ENCODE measurements at places on chromosomes 13 and 19.
A peak's percentile ranks its signal among the peaks of the same experiment; 100 is the strongest.

DNA sequence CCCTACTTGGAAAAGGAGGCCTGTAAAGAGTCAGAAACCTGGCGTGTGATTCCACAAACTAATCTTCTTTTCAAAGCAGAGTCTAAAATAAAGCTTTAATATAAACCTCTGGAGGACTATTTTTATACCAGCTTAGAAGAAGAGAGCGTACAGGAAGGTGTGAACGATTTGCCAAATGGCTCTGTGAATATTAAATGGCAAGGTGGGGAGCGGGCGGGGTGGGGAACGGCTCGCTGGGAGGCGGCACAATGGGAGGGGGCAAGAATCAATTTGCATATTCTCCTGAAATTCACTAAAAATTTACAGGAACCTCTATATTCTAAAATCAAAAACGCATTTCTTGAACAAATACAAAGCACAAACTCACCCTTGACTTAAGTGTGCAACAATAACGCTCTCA is 982 bp downstream of the ZNF780B start:
- DNase-seq = no peak

DNA sequence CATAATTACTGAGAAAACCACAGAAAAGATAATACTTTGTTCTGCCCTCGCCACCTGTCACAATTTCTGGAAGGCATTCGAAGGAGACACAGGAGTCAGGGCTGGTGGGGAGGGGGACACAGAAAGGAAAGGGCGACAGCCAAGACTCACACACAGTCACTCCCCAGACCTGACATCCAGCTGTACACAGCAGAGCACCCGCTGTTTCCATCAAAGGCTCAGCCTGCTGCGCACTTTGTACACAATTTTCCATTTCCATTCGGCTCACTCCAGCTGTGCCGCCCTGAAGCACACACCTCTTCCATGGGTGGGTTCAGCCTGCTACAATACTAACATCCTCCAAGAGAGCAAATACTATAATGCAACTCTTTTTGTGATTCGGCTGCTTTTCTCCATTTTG is 38.0 kb downstream of the STK24 start:
- no peak for DNase-seq

DNA sequence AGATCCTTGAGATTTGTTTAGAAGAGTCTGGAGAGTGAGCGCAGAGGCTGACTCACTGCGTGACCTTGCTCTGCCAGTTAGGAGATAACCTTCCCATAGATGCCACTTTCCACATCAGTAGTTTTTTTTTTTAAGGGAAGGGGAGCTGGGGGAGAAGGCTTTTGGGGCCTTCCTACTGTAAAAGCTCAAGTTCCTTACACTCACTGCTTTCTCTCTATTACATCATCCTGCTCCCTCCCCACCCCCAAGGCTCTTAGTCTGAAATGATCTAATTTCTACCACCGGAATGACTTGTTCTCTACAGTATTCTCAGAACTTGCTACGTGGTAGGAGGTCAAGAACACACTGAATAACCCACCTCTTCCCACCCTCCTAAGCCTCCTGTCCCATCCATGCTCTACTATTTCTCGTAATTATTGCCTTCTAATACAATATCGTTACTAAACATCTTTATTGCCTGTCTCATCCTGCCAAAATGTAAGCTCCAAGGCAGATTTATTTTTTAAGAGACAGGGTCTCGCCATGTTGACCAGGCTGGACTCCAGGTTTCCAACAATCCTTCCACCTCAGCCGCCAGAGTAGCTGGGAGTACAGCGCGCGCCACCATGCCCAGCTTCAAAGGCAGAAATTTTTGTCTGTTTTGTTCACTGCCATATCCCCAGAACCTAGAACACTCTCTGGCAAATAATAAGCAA is 1.2 kb downstream of the LONP1 start:
- DNase-seq = peak; percentile 84

DNA sequence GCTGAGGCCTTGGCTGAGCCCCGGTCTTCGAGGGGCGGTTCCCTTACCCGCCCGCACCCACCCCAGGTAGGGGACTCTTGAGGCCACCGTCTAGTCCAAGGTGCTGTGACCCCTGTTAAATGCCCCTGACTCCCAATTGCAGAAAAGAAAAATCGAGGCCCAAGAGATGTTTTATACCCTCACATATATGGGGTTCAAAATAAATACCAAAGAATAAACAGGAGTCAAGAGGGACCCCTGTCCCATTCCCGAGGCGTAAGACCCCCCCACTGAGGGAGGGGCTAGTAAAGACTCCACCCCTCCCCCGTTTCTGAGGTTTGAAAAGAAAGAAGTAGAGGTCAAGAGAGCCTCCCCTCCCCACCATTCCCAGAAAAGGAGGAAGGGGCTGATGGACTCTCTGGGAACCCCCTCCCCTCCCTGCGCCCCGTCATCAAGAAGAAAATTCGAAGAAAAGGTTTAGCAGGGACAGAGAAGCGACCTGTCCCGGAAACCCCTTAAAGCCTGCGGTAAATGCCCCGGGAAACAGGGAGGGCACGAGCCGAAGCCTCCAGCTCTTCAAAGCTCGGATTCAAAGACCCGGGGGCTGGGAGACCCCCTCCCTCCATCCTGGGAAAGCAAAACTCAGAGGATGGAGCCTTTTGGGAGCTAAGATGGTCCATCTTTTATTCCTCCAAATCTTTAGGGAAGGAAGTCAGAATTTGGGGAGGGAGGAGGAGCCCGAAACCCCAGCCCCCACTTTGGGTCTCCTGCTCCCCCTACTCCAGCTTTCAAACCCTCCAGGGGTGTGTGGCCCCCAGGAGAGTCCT is 755 bp upstream of the RAB3A start:
- DNase-seq = peak; percentile 63

DNA sequence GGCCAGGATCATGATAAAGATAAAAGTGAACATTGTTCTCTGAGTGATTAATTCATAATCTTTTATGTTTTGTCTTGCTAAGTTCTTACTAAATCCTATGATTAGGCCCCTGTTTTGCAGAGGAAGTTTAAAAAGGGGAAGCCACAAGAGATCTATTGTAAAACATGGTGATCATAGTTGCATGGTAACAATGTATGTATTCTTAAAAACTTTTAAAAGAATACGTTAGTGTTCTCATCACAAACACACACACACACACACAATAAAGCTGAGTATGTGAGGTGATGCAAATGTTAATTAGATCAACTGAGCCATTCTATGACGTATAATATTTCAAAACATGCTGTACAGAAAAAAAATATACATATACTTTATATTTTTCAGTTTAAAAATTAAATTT is 51.2 kb downstream of the MBD3L2B start:
- peak; percentile 58 for DNase-seq

GRCh38 chr13:33058776-33059327 is 42.6 kb downstream of the KL start:
- DNase-seq = no peak

Measured in KBM-7 (cell line).